ENCODE measurements at places on chromosomes 11 and 22.

GRCh38 chr22:49959782-49960158 is 802 bp upstream of the PIM3 start:
- DNase-seq, result no peak

- no peak for DNase-seq
Measured at GRCh38 chr11:134460881-134461280, 48.8 kb upstream of the B3GAT1 start.

DNA sequence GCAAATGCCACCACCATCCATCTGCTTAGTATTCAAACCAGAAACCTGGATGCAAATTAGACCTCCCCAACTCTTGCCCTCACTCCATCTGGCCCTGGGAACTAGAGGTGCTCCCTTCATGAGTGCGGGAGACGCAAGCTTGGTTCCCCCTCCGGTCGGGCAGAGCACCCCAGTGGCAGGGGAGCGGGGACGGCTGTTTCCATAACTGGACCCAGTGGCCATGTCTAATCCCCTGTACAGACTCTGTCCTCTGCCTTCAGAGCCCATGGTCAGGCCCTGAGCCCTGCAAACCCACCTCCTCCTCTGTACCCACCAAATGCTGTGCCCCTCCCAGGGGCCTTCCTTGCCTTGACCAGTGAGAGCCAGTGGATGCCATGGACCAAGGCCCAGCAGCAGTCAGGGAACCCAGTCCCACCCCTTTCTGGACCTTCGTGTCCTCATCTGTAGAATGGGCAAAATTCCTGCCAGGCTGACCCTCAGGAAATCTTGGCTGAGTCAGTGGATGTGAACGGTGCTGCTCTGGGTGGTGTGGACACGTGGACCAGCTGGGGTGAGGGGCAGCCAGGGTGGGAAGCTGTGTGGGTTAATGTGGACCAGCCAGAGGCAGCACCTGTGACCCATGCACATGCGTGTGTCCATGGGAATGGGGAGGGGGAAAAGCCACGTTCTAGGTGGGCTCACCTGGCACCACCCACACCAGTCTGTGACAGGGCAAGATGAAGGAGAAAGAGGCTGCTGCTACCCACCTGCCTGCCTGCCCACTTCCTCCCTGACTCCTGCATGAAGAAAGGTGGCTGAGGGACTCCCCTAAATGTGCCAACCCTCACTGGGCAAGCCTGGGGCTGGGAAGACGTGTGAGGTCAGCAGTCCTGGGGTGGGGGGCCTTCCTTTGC is 72.8 kb downstream of the LRRC32 start:
- DNase-seq, result no peak

GRCh38 chr22:17115945-17116565 is 5.1 kb downstream of the TMEM121B start:
- no peak for DNase-seq

DNA sequence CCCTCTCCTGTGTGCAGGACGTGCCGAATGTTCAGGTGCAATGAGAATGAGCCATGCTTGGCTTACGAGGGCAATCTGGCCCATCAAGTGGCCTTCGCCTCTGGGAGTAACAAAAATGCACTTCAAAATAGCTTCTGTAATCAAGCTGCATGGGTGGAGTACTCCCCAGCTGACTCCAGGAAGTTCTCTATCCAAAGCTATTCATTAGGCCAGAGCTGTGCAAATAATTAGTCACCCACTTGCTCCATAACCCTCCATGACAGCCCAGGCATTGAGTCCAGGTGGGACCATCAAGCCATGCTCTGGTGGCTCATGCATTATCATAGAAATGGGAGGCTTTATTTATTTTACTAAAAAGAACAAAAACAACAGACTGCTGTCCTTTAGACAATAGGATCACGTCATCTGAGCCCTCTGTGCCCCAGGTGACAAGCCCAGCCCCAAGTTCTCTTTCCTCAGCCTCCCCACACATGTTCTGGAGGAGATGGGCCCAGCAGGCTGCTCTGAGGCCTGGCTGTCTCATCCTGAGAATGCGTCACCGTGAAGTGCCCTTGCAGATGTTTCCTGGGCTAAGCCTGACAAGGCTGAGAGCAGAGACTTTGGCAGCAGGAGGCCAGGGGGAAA is 244.7 kb downstream of the ETS1 start:
- peak; percentile 31 for DNase-seq

- DNase-seq, result peak; percentile 32
Measured at GRCh38 chr22:39318507-39319283, 728 bp downstream of the RPL3 start.

DNA sequence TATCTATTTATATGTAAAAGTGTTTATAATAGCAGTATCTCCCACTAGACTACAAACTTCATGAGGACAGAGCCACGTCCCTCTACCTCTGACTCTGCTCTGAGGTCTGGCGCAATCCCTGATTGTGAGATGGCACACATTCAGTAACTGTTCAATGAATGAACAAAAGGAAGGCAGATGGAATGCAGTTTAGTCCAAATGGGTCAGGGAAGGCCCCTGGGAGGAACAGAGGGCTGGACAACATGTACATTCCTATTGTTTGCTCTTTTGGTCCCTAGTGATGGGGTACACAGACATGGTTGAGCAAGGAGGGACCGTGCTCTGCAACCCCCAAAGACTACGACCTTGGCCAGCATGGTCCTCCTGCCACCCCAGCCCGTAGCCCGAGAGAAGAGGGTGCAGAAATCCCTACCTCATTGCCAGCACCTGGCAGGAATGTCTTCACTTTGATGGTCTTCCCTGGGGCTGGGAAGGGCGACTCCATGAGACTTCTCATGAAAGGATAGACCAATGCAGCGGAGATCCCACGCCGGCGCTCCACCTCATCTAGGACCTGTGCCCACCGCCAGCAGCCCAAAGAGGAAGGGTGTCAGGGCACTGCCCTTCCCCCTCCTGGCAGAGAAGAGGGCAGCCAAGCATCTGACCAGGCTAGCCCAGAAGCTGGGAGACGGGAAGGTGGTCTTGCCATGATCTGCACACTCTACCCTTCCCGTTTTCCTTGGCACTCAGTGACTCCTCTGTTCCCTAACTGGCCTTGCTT is 24.3 kb downstream of the RPL27A start:
- DNase-seq, result no peak

DNA sequence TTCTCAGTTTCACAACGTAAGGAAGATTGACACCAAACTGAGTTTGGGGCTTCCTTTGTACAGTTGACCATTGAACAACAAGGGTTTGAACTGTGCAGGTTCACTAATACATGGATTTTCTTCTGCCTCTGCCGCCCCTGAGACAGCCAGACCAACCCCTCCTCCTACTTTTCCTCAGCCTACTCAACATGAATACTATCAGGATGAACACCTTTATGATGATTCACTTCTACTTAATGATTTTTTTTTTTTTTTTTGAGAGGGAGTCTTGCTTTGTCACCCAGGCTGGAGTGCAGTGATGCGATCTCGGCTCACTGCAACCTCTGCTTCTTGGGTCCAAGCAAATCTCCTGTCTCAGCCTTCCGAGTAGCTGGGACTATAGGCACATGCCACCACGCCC is 14.6 kb downstream of the RBM4 start:
- no peak for DNase-seq

GRCh38 chr11:44622721-44623258 is 57.3 kb downstream of the CD82 start:
- no peak for DNase-seq

GRCh38 chr22:28743852-28744251 is 2.0 kb downstream of the HSCB start:
- DNase-seq, result no peak

DNA sequence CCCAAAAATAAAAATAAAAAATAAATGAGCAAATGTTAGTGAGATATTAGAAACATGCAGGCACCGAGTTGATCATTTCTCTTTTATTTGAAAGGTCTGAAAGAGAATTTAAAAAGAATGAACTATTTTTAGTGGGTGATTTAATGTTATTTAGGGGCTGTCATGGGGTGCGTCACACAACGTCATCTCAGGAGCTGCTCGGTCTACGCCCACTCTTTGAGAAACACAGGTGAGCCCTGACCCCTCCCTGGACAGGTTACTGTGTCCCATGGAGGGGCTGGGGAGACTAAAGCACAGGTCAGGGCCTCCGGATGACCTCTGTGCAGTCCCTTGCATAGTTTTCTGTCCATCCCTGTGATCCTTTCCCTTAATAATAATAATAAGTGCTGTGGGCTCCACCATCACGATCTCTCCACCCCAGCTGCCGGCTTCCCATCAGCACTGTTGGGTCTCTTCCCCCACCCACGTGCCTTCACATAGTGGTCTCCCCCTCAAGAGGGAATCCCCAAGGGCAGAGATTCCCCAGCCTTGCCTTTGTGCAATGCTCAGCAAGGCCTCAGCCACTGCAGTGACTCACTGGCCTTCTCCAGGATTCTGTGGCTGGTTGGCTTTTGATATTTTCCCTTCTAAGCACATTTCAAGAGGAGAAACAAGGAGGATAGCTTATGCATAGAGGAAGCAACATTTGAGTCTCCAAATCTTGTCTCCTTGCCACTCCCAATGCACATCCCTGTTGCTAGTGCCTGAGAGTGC is 159.9 kb downstream of the TTC17 start:
- no peak for DNase-seq

DNA sequence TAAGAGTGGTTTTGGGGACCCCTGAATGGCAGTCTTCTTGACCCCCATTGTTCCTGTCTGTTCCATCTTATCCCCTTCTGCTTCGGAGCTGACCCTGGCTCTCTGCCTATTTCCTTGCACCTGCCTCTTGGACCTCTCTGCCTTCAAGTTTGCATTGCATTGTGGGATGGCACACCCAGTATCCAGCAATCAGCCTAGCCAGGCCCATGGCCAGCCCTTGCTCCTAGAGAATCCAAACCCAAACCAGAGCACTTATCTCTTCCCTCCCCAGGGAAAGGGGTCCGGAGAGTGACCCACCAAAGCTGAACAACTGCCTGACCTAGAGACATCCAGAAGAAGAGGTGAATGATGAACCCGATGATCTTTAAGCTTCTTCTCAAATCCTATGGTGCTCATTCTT is 607.3 kb upstream of the CADM1 start:
- no peak for DNase-seq

DNA sequence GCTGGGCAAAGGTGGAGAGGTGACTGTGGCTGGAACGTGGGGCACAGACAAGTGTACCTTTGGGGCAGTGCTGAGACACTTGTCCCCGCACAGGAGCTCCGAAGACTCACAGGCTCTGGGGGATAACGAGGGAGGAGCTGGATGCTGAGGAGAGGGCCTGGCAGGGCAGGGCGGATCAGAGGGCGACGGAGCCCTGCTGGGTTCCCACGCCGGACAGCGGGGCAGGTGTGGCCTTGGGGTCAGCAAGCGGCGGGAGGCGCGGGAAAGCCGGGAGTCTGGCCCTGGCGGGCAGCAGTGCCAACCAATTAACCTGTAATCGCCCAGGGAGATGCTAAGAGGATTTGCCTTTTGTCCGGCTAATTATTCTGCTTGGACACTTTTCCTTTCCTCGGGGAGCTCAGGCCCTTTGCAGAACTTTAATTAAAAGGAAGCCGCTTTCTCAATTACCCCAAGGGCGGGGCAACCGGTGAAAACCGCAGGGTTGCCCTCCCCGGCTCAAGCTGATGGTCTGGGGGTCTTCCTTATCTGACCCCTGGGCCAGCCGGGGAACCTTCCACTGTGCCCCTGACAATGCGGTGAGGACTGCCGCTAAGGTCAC is 71.5 kb downstream of the WNT7B start:
- no peak for DNase-seq

GRCh38 chr11:130449996-130450769 is 1.7 kb downstream of the ADAMTS15 start:
- no peak for DNase-seq

- DNase-seq, result no peak
Measured at GRCh38 chr11:11363674-11364073, 10.6 kb upstream of the CSNK2A3 start.

DNA sequence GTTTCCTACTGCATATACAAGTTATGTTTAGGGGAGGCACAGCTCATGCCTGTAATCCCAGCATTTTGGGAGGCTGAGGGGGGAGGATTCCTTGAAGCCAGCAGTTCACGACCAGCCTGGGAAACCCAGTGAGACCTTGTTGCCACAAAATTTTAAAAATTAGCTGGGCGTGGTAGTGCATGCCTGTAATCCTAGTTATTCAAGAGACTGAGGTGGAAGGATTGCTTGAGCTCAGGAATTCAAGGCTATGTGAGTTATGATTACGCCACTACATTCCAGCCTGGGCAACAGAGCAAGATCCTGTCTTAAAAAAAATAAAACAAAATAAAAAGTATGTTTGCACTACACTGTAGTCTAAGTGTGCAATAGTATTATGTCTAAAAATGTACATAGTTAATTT is 108.8 kb upstream of the TEAD1 start:
- DNase-seq, result no peak

- peak; percentile 26 for DNase-seq
Measured at GRCh38 chr11:78420796-78421209, 3.2 kb upstream of the GAB2 start.

GRCh38 chr22:19505735-19506126 is 18.5 kb downstream of the CLDN5 start:
- DNase-seq, result no peak

- no peak for DNase-seq
Measured at GRCh38 chr11:111589886-111590499, 12.3 kb upstream of the SIK2 start.

DNA sequence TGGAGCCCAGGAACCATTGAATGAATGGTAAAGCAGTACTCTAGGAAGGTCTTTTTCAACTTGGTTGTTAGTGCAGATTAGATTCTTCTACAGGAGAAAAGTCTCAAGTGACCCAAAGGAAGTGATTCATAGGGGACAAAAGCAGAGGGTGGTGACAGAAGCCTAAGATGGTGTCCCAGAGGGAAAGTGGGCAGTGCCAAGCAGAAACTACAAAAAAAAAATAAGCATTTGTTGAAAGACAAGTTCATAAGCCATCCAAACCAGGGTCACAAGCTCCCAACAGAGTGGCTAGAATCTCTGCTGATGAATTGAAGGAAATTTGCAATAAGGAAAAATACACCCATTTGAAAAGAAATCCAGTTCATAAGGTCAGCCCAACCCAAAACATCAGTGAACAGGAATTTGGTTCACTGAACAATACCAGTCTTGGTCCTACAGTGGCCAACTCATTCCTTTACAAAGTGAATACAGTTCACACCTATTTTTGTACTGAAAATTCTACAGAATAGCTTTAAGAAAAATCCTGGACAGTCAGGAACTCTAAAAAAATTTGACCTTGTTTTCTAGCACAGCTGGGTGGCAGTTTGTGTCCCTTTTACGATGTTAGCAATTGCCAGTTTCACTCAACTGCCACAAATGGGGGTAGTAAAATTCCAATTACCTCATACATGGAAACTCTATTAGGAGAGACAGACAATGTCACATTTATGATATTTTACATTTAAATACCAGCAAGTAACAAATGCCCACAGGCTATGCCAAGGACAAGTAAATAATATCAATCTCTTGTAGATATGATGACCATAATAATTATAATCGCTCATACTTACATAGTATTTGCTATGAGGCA is 21.6 kb upstream of the NUP160 start:
- no peak for DNase-seq
